Mesendoderm (in vitro differentiated cells): ENCODE measurements at places on chromosomes 13 and 19.

DNA sequence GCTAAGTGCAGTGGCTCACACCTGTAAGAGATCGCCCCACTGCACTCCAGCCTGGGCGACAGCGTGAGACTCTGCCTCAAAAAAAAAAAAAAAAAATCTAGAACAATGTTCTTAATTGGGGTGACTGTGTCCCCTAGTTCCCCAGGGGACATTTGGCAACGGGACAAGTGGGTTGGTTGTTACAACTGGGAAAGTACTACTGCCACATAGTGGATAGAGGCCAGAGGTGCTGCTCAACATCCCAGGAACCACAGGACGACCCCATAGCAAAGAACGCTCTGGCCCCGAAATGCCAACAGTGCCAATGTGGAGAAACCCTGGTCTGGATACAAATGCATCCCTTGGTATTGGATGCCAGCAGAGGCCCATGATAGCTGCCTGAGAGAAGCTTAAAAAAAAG, 11.8 kb downstream of the NLRP12 start:
- peak; percentile 61 for DNase-seq

GRCh38 chr19:47228168-47228936, 2.6 kb downstream of the BBC3 start:
- peak; percentile 71 for DNase-seq

- DNase-seq = no peak
Measured at GRCh38 chr19:12886969-12887747, at the start of gene KLF1. Gene KLF1 (minus strand): TSS chr19:12887201. CDS start chr19:12887140, 61 bp downstream.

DNA sequence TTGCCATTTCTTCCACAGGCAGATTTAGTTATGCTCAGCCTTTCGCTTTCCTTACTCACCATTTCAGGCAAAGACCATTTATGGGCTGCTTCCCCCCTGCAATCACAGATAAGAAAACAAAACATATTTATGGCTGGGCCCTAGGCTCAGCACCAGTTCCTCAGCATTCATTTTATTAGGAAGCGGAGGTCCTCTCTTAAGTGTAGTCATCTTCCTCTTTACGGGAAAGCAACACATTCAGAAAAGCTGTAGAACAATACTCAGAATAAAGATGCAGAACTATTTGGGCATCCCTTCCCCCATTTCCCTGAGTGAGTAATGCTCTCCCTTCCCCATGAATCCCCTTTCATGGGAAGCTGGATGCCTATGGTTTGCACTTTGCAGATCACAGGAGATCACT, 27.9 kb downstream of the FLT1 start:
- peak; percentile 32 for DNase-seq

DNA sequence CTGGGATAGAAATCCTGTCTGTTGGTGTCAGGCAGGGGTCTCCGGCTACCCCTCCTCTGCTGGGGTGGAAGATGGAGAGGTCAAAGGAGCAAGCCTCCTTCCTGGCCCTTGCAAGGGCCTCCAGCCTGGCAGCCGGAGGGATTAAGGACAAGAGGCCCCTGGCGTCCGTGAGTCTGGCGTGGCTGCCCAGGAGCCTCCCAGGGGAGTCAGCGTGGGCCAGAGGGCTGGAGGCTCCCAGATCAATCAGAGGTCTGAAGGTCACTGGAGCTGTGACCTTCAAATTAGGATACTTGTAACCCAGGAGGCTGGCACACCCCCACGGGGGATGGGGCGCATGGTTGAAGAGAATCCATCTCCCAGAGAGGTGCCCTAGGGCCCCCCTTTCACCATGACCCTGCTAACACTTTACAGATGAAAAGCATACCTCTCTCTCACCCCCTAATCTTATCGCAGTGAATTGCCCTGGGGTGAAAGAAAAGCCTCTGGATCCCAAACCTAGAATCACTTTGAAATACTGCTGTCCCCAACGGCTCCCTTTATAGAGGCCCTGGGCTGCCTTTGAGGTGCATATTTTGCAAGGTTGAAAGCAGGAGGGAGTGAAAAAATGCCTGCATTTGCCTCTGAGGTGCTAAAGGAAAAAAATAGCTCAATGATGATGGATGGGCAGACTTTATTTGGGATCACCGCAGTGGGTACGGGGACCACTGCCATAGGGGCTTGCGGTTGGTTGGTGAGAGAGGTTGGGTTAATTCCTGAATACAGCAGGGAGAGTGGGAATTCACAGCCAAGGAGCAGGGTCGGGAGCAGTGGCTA, 44.9 kb upstream of the PEG3 start:
- DNase-seq = peak; percentile 10

- no peak for DNase-seq
Measured at GRCh38 chr19:4673726-4674125, 3.6 kb upstream of the MYDGF start.

DNA sequence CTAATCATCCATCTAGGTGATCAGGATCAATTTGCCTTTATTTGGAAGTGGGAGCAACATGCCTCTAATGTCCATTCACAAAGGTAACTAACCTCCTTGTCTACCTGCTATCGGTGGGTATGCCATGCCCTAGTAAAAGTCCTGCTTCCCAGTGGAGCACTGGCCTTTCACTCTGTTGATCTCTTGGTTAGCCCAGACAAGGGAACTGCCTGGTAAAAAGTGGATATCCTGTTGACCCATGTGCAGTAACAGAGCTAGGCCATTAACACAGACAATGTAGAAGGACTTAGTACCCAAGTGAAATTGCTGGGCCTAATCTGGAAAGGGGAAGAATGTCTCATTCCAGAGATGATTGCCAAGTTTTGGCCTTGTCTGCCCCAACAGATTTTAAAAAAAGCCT, 171.5 kb upstream of the CSNK1A1L start:
- DNase-seq = no peak

GRCh38 chr19:50167314-50167721, 4.2 kb upstream of the IZUMO2 start:
- DNase-seq = no peak

GRCh38 chr13:114142137-114142550, 9.7 kb upstream of the RASA3 start:
- no peak for DNase-seq

DNA sequence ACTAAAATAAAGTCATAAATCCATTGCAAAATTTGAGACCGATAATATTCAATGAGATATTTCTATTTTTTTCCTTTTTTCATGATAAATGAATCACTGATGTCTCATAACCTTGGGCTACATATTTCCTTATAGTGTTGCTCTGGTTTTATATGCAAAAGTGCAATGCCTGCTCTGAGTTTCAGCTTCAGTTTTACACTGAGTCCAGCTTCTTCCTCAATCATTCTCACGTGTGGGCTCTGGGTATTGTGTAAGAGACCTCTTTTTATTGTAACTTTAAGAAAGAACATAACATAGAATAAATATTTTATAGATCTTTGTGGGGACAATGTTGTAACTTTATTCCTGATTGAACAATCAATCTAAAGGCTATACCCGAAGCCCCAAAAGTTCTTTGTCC, 280.2 kb upstream of the EDNRB start:
- DNase-seq = no peak

DNA sequence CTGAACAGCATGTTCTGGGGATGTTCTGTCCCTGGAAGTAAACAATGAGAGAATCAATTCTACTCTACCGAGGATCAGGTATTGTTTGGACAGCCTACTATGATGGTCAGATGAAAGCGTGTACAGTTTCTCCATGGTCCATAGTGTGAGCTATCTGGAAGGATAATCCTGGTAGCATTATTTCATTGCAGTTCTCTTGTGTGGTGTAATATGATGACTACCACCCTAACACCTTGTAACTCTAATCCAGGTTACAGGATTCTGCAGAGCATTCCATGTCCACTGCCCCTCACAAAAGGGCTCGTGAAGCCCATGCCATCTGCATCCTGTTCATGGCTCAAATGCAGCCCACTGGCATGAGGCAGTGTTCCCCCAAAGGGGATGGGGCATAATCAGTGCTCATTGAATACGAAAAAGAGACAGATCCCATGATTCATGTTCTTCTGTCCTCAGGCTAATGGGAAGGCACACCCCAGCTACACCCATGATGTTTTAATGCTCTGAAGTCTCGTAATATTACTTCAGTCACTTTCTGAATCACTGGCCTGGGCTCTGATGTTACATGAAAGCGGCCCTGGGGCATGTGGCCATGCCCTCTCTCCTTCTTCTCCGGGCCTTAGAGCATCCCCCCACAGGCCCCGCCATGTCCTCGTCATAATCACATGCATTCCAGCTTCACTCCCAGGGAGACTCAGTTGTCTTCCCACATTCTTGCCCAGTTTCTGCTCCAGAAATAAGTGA, 68.4 kb downstream of the HSPH1 start:
- no peak for DNase-seq

GRCh38 chr13:76637641-76638141, 248.5 kb downstream of the KCTD12 start:
- DNase-seq = no peak

GRCh38 chr13:40366119-40366518, 300.3 kb downstream of the FOXO1 start:
- DNase-seq = no peak

DNA sequence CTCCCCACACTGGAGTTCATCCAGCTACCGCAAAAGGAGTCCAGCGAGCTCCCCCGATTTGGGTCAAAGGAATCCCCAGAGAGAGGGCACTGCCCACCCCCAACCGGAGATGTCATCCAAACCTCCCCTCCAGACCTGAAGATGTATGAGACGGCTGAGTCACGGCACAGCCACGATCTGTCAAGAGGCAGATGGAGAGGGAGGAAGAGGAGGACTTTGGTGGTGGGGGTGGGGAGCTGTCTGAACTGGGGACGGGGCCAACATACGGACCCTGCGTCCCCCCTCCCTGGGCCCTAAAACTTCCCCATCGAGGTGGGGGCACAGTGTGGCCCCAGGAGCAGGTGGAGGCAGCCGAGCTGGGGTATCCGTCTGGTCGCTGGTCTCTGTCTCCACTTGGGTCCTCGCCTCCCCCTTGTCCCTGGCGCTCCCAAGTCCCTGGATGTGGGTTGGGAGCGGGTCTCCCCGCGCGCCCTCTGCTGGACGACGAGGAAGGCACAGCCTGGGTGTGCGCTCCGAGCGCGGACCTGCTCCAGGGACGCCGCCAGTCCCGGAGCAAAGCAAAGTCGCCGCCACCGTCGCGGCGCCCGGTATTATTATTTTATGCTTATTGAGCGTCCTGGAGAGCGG, 3.8 kb downstream of the PDE4A start:
- peak; percentile 84 for DNase-seq

DNA sequence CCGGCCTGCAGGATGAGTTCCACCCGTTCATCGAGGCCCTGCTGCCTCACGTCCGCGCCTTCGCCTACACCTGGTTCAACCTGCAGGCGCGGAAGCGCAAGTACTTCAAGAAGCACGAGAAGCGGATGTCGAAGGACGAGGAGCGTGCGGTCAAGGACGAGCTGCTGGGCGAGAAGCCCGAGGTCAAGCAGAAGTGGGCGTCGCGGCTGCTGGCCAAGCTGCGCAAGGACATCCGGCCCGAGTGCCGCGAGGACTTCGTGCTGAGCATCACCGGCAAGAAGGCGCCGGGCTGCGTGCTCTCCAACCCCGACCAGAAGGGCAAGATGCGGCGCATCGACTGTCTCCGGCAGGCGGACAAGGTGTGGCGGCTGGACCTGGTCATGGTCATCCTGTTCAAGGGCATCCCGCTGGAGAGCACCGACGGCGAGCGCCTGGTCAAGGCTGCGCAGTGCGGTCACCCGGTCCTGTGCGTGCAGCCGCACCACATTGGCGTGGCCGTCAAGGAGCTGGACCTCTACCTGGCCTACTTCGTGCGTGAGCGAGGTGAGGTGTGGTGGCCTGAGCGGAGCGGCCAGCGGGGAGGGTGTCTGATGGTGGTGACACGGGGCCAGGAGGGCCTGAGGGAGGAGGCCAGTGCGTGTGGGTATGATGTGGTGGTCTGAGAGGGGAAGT, 15.5 kb downstream of the NFIC start:
- DNase-seq = no peak

DNA sequence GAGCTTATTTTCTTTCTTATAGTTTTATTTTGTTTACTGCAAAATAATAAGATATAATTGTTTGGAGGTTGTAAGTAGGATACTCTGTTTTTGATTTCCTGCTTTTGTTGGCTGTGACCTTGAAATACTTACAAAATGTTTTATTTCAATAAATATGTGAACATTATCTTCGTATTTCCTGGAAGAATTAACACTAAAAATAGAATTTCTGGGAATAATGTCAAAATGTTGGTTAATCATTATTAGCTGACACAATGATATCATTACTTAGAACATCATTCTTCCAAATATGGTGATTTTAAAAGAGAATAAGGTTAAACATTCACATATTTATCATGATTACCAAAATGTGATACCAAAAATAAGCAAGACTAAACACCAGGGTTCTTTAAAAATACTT, 1148.6 kb upstream of the PRR20A start:
- no peak for DNase-seq

DNA sequence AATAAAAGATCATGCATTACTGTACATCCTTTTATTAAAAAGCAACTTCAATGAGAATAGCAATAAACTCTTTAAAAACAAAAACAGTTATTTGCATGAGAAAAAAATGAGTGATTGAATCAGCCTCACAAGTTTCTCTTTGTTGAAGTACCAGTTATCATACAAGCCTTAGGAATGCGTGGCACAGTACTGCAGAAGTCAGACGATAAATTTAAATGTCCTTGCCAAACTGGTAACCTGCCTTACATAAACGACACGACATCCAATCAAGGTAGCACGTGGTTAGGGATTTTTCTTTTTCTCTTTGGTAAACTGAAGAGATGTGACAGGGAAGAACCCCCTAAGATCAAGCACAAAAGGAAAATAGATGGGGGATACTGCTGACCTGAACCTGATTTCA, 251.0 kb downstream of the KLF12 start:
- no peak for DNase-seq

DNA sequence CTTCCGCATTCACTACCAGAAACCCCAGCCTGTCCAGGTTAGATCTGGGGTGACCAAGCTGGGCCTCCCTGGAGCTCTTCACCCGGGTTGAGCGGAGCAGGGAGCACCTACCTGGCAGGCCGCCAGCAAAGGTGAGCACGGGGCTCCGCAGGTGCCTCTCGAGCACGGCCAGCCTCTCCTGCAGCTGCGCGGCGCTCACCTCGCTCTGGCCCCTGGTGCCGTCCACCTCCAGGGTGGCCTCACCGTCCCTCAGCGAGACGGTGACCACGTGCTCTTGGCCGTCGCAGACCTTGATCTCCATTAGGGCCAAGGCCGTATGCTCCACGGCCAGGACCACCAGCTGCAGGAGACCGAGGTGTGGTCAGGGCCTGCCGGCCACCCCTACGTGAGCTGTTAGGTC, 42.0 kb downstream of the GAS6 start:
- no peak for DNase-seq

- DNase-seq = no peak
Measured at GRCh38 chr13:113047587-113047986, 58.0 kb upstream of the F7 start.

GRCh38 chr19:35404879-35405622, 34.2 kb downstream of the GPR42 start:
- peak; percentile 97 for DNase-seq

DNA sequence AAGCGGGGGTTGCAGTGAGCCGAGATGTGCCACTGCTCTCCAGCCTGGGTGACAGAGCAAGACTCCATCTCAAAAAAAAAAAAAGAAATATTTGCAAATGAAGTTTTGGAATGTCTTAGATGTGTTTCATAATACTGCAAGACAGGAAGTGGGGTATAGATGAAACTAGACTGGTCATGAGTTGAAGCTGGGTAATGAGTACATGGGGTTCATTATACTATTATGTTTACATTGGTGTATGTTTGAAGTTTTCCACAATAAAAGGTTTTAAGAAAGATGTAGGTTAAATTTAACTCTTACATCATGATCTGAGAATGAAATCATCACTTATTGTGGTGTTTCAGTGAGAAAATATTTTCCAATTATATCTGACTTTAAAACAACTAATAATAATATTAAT, 19.0 kb downstream of the FNDC3A start:
- DNase-seq = no peak
